ENCODE measurements at places on chromosomes 3 and 15.

GRCh38 chr3:48318713-48319468 is 14.6 kb downstream of the SPINK8 start:
- DNase-seq = no peak

GRCh38 chr3:78893161-78893560 is 874.6 kb downstream of the ROBO1 start:
- no peak for DNase-seq

- no peak for DNase-seq
These were observed 10.0 kb downstream of the ITPKA start for GRCh38 chr15:41503669-41504010.

DNA sequence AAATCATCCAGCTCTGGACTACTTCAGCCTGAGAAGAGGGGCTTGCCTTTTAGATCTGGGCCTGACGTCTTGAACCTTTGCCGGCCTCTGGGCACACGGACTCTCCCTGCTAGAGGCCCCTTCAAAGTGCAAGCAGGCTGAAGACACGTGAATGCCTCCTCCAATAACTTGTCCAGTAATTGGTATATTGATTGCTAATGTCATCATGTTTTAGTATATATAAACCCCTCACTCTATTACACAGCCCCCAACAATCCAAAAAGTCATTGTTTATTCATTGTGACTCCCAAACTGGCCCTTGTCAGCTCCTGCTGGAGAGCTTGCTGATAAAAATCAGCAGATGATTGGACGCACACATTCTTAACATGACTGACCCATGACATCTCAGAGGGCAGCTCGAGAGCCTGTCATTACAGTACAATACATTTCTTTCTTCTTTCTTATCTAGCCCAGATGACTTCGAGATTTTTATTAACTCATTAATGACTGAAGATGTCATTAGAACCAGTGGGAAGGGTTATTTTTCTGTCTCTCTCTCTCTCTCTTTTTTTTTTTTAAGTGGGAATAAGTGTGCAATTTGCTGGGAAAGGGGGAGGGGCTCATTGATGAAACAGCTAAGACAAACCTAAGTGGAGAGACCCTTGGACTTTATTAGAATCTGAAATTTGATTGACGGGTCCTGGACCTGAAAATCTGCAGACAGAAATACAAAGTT is 65.5 kb upstream of the NR2F2 start:
- DNase-seq = peak; percentile 37

- DNase-seq = peak; percentile 53
These were observed at the start of gene CTDSPL for GRCh38 chr3:37861620-37862041. Gene CTDSPL, plus strand, starts transcription at chr3:37861880. Its CDS starts 320 bp downstream, at chr3:37862200.

- peak; percentile 96 for DNase-seq
These were observed 254.4 kb upstream of the ZPLD1 start for GRCh38 chr3:102180280-102180931.

DNA sequence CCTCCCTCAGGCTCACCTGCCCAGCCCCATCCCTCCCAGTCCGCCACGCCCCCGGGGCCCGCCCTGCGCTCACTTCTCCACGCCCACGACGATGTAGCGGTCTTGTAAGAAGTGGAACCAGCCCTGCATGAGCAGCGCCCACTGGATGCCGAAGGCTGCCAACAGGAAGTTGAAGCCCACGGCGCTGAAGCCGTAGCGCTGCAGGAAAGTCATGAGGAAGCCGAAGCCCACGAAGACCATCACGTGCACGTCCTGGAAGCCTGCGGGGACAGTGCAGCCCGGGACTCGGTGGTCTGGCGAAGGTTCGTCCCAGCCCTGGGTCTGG is 9.7 kb downstream of the RHCG start:
- no peak for DNase-seq

DNA sequence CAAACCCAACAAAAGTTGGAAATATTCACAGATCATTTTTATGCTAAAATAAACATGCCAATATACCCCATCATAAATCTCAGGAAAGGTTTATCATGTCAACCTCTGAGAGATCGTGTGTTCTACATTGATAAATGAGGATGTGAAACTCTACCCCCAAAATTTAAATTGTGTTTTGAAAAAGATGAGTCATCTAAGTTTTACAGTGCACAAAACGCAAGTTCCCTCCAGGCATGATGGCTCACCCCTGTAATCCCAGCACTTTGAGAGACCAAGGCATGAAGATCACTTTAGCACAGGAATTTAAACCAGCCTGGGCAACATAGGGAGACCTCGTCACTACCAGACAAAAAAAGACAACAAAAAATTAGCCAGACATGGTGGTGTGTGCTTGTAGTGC is 1487.0 kb upstream of the GBE1 start:
- DNase-seq = no peak

GRCh38 chr3:194756791-194757325 is 71.2 kb downstream of the FAM43A start:
- DNase-seq = no peak

DNA sequence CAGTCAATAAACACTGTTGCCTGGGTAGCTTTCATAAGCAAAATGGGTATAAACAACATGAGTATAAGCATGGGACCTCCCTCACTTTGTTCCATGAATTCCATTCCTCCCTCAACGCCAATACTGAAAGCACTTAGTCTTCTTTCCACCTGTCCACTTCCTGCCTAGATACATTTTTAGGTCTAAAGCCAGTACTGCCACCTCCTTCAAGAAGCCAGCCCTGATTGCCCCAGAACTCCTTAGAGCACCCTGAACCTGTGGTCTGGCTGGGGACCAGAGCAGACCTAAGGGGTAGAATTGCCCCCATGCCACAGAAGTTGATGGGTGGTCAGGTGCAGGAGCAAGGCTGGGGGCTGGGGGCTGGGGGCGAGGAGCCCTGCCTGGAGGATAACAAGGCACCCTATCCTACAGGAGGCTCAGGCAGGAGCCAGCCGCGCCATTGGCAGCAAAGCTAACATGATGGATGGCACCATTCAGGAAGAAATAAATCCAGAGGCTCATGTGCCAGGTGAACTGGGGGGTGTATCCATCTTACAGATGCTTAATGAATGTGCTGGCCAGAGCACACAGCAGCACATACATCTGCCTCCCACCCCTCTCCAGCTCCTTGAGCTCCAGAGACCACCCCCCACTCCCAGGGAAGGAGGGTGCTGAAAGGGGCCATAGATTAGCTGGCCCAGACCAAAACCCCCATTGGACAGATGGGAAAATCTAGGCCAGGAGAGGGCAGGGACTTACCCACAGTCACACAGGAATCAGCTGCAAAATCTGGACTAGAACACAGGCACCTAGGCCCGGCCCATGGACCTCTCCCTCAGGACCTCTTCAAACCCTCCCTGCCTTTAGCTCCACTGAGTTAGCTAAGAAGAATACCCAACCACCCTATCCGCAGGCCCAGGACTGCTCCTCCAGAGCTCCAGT is 113.8 kb upstream of the LINGO1 start:
- DNase-seq = no peak

DNA sequence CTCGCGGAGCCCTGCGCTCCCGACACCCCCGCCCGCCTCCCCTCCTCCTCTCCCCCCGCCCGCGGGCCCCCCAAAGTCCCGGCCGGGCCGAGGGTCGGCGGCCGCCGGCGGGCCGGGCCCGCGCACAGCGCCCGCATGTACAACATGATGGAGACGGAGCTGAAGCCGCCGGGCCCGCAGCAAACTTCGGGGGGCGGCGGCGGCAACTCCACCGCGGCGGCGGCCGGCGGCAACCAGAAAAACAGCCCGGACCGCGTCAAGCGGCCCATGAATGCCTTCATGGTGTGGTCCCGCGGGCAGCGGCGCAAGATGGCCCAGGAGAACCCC is 464 bp downstream of the SOX2 start:
- no peak for DNase-seq

- no peak for DNase-seq
These were observed 173.5 kb downstream of the KLF13 start for GRCh38 chr15:31499953-31500765.

DNA sequence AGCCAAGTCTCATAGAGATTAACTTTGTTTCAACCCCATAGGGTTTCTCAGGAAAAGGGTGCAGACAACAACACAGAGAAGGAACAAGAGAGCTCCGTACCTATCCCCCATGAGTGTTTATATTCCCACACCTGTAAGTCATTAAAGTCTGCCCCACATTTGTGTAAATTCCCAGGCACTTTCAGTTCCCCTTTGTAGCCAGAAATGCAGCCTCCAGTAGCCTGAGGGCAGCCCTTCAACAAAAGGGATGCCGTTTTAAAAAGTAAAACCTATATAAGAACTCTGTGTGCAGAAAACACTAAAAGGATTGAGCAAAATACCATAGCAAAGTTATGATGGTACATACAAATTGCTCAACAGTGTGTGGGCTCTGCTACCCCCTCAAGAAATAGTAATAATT is 59.7 kb upstream of the TMEM108 start:
- no peak for DNase-seq

GRCh38 chr15:64000183-64000951 is 45.9 kb downstream of the DAPK2 start:
- DNase-seq = peak; percentile 33

DNA sequence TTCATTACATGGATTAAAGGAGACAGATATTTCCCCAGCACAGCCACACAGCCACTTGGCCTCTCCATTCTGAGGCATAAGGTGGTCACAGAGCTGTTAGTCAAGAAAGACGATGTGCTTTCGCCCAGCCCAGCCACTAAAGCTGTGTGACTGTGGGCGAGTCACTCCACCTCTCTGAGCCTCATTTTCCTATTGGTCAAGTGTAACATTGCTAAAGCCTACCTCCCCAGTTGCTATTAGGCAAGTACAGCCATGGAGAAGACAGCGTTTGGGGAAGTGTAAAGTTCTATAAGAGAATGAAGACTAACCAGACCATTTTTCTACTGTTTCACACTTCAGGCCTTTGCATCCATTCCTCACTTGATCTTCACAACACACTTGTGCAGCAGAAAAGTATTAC is 24.1 kb downstream of the TMEM40 start:
- no peak for DNase-seq

GRCh38 chr3:168889666-168890065 is 773.8 kb downstream of the MECOM start:
- DNase-seq = no peak

- DNase-seq = no peak
These were observed 272.9 kb upstream of the DPH6 start for GRCh38 chr15:35818846-35819245.

GRCh38 chr15:76359152-76359551 is 22.6 kb downstream of the ISL2 start:
- DNase-seq = no peak

- DNase-seq = peak; percentile 93
These were observed 38.4 kb downstream of the PCOLCE2 start for GRCh38 chr3:142850395-142851023.

- no peak for DNase-seq
These were observed 43.3 kb downstream of the ASB7 start for GRCh38 chr15:100645671-100646070.

DNA sequence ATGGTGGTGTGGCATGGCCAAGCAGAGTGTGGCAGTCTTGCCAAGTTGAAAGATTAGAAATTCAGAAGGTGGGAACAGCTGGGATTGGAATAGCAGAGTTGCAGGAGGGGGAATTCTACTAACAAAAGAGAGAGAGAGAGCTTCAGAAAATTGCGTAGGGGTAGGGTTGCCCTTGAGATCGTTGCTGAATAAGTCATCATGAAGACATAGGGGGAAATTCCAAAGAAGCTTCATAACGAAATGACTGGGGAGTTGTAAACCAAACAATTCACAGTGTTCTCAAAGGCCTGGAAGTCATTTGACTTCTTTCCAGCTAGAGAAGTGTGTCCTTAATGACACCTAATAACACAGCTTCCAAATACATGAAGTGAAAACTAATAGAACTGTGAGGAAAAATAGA is 26.3 kb upstream of the TIPARP start:
- peak; percentile 58 for DNase-seq

GRCh38 chr3:182597621-182598041 is 195.7 kb upstream of the ATP11B start:
- DNase-seq = no peak

DNA sequence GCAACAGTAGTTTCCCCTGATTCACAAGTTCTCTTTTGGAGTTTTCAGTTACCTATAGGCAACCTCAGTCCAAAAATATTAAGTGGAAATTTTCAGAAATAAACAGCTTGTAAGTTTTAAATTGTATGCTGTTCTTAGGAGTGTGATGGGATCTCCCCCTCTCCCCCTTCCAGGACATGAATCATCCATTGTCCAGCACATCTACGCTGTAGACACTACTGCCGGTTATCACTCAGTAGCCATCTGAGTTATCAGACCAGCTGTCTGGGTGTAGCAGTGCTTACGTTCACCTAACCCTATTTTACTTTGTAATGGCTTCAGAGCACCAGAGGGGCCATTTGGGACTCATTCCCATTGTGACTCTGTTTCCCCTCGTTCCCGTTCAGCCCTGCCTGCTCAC is 96.7 kb upstream of the PLXNA1 start:
- DNase-seq = no peak

DNA sequence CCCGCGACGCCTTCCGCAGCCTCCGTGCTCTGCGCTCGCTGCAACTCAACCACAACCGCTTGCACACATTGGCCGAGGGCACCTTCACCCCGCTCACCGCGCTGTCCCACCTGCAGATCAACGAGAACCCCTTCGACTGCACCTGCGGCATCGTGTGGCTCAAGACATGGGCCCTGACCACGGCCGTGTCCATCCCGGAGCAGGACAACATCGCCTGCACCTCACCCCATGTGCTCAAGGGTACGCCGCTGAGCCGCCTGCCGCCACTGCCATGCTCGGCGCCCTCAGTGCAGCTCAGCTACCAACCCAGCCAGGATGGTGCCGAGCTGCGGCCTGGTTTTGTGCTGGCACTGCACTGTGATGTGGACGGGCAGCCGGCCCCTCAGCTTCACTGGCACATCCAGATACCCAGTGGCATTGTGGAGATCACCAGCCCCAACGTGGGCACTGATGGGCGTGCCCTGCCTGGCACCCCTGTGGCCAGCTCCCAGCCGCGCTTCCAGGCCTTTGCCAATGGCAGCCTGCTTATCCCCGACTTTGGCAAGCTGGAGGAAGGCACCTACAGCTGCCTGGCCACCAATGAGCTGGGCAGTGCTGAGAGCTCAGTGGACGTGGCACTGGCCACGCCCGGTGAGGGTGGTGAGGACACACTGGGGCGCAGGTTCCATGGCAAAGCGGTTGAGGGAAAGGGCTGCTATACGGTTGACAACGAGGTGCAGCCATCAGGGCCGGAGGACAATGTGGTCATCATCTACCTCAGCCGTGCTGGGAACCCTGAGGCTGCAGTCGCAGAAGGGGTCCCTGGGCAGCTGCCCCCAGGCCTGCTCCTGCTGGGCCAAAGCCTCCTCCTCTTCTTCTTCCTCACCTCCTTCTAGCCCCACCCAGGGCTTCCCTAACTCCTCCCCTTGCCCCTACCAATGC is 2.0 kb downstream of the ISLR start:
- DNase-seq = no peak

Measured in AG10803 (cell line).